ENCODE measurements at places on chromosomes 11 and 22.
A peak's percentile ranks its signal among the peaks of the same experiment; 100 is the strongest.

- DNase-seq, result no peak
These were observed 897 bp downstream of the PNPLA5 start for GRCh38 chr22:43890901-43891331.

- no peak for DNase-seq
These were observed 3.3 kb upstream of the B3GNT6 start for GRCh38 chr11:77030834-77031414.

- no peak for DNase-seq
These were observed 18.4 kb downstream of the SELENOO start for GRCh38 chr22:50218996-50219727.

DNA sequence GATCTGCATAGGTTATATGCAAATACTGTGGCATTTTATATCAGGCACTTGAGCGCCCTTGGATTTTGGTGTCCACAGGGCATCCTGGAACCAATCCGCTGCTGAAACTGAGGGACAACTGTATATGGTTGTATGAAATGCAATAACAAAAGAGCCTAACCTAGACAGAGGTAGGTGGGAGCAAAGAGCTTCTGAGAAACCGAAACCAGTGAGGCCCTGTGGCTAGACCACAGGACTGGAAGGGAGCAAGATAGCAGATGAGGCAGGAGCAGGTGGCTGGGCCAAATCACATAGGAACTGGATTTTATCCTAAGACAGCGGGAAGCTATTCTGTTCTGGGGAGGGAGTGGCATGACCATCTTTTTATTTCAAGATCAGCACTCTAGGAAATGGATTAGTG is 30.1 kb downstream of the RCN1 start:
- DNase-seq, result no peak

DNA sequence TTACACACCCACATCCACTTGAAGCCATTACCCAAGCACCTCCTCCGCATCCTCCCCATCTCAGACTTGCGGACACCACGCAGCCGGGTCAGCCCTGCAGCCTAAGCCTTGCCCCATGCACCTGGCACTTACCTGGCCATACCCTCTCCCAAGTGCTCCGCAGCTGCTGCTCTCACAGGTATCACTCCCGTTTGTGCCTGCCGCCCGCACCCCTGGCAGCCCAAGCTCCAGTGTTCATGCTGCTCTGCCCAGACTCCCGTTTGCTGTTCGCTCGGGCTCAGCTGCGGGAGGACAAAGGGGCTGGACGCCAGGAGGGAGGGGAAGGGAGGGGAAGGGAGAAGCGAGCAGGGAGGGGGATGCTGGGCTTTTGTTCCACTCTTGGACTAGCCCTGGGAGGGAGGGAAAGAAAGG is at the start of gene KLHL35:
KLHL35 (minus strand) TSS at position 293 of the 411 bp plus-strand sequence. CDS start 2,574 bp downstream, outside the sequence.
- no peak for DNase-seq

DNA sequence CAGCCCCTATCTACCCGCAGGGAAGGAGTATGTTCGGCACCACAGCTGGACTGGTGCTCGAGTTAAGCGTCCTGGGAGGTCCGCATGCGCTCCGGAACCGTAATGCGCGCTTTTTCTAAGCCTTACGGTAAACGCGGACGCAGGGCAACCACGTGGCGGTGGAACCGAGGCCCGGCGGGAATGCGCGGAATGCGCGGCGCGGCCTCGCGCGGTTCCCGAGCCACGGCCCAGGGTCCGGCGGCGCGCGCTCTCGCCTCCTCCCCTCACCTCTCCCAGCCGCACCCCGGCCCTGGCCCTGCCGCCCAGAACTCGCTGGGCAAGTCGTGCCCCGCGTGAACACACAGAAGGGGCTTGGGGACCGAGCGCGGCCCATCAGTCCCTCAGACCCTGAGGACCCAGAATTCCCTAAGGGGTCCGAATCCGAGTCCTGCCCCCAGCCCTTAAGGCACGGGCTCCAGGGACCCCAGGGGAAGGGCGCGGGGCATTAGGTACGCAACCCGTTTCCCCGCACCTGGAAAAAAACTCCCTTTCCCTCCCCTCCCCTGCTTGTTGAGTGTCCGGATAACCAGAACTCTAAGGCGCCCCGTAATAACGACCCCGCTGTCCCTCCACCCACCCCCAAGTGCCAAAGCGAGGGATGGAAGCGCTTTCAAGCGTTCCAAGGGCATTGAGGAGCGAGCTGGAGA is 4.3 kb upstream of the CCND1 start:
- no peak for DNase-seq

GRCh38 chr11:109972939-109973338 is 120.3 kb upstream of the ZC3H12C start:
- no peak for DNase-seq

GRCh38 chr11:65894034-65894591 is 3.6 kb downstream of the CCDC85B start:
- DNase-seq, result no peak

GRCh38 chr11:6488821-6489220 is 7.5 kb downstream of the TIMM10B start:
- no peak for DNase-seq

- DNase-seq, result no peak
These were observed 217.2 kb upstream of the NCAM1 start for GRCh38 chr11:112744041-112744440.

- DNase-seq, result no peak
These were observed 642 bp upstream of the SEPTIN3 start for GRCh38 chr22:41968601-41969000.

DNA sequence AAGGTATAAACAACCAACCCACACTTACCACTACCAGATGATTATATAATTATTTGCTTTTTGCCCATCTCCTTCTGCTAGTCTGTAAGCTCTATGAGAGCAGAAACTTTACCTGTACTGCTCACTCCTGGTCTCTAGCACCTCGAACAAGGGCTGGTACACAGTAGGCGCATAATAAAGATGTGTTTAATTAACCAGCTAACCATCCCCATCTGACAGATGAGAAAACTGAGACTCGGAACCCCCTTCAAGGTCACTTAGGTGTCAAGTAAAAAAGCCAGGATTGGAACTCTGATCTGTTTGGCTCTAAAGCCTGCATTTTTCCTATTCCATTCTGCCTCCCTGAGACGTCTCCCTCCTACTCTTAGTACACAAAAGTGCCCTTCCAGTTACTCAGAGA is 370.3 kb downstream of the TENM4 start:
- no peak for DNase-seq

GRCh38 chr11:67303835-67304411 is 593 bp downstream of the SSH3 start:
- peak; percentile 27 for DNase-seq

DNA sequence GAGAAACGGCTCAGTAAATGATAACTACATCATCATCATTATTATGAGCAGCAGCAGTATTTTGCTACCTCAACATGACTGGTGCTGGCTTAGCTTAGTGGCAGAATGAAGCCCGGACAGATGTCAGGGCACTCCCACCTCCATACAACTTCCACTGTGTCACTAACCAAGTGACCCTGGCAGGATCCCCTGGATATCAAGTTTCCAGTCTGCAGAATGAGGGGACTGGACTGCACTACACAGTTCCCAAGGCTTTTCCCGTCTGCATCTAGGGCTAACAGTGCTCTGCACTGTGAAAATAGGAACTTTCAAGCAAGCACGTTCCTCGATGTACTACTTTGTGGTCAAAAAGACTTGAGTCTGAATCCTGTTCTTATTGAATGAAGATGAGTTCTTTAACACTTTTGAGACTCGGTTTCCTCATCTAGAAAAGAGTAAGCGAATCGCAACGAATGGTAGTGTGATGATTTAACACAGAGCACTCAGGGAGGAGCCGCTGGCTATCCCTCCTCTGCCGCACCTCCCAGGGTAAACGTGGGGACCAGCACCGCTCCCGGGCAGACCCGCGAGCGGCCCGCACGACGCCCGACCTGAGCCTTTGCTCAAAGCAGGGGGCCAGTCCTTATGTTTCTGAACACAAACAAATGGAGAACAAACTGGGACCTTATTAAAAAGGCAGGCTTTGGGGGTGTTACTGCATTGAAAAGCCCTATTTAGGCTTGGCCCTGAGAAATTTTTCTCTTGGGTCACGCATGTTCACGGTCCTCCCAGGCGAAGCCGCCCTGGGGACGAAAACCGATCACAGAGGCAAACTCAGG is 910 bp downstream of the CLTCL1 start:
- DNase-seq, result no peak
